ENCODE measurements at places on chromosomes 6 and 20.

GRCh38 chr6:139954463-139955071 is 580.1 kb upstream of the CITED2 start:
- H3K36me3 ChIP-seq = peaks cover 1% of the 10 kb centered on the region
- DNase-seq = no peak
- H3K27ac ChIP-seq = no peak overlapping the region
- peaks cover 3% of the 10 kb centered on the region for H3K4me1 ChIP-seq
- H3K4me3 ChIP-seq = no peak overlapping the region
- H3K27me3 ChIP-seq = no peaks in the 10 kb centered on the region

GRCh38 chr6:28927846-28928245 is 4.1 kb upstream of the TRIM27 start:
- H3K4me1 ChIP-seq = peaks cover 14% of the 10 kb centered on the region
- H3K4me3 ChIP-seq = no peak overlapping the region
- H3K36me3 ChIP-seq = no peaks in the 10 kb centered on the region
- H3K27me3 ChIP-seq = no peaks in the 10 kb centered on the region

- no peak for DNase-seq
- H3K36me3 ChIP-seq = no peaks in the 10 kb centered on the region
- H3K4me1 ChIP-seq = peaks cover 7% of the 10 kb centered on the region
- peaks cover 7% of the 10 kb centered on the region for H3K27me3 ChIP-seq
- H3K4me3 ChIP-seq = no peak overlapping the region
Observed at GRCh38 chr6:162177746-162178145, 549.8 kb downstream of the PRKN start.

- H3K36me3 ChIP-seq = peaks cover 17% of the 10 kb centered on the region
- no peak overlapping the region for H3K4me3 ChIP-seq
- H3K27me3 ChIP-seq = no peaks in the 10 kb centered on the region
- peaks cover 12% of the 10 kb centered on the region for H3K4me1 ChIP-seq
Observed at GRCh38 chr20:41501376-41501775, 116.8 kb downstream of the CHD6 start.

DNA sequence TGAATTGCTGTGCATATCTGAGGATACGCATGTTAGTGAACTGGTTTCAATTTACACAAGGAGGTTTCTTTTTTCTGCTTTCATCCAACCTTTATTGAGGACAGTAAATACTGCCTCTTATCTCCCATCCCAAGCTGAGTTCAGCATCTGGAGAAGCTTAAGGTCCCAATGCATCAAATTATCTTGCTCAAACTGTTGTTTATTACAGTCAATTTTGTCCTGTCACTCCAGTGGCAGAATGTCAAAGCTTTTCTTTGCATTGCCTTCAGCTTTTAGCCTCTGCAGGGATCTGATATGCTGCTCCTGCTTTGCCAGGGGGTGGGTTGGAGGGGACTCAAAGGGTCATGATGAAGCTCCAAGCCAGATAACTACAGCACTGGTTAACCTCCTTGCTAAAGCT is 435.4 kb upstream of the SOX4 start:
- H3K27ac ChIP-seq = no peak overlapping the region
- DNase-seq = no peak
- H3K4me3 ChIP-seq = no peak overlapping the region
- no peaks in the 10 kb centered on the region for H3K27me3 ChIP-seq
- H3K4me1 ChIP-seq = peaks cover 32% of the 10 kb centered on the region
- H3K36me3 ChIP-seq = no peaks in the 10 kb centered on the region

DNA sequence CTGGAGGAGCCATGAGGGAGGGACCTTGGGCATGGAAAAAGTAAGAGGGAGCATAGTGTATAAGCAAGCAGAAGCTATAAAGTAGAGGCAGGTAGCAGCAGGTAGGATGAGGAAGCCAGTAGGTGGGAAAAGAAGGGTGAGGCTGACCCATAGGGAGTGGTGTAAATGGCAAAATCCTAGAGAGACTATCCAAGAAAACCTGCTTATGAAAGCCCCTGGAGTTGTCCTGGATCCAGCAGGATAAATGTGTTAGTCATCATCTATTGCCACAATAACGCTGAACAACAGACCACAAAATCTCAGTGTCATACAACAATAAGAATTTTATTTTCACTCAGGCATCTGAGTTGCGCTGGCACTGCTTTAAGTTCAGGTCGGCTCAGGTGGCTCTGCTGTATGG is 30.2 kb downstream of the CHD6 start:
- no peak overlapping the region for H3K27ac ChIP-seq
- H3K27me3 ChIP-seq = no peaks in the 10 kb centered on the region
- peaks cover 2% of the 10 kb centered on the region for H3K4me1 ChIP-seq

DNA sequence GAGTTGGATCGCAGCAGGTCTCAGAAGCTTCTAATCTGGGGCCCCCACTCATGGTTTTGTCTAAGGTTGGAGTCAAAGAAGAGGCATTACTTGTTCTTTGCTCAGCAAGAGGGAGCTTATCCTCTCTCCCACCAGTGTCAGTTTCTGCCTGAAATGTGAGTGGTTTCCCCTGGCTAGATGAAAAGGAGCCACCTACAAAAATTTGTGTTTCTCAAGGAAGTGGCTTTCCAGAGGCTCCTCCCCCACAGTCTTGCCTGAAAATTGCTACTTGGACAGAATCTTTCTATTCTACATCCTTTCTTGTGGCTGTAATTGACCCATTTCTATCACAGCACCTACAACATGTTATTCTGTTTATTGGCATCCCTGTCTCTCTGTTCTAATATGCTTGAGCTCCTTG is 37.9 kb downstream of the SCML4 start:
- no peak overlapping the region for H3K4me3 ChIP-seq
- DNase-seq = no peak
- no peaks in the 10 kb centered on the region for H3K36me3 ChIP-seq
- no peaks in the 10 kb centered on the region for H3K4me1 ChIP-seq

DNA sequence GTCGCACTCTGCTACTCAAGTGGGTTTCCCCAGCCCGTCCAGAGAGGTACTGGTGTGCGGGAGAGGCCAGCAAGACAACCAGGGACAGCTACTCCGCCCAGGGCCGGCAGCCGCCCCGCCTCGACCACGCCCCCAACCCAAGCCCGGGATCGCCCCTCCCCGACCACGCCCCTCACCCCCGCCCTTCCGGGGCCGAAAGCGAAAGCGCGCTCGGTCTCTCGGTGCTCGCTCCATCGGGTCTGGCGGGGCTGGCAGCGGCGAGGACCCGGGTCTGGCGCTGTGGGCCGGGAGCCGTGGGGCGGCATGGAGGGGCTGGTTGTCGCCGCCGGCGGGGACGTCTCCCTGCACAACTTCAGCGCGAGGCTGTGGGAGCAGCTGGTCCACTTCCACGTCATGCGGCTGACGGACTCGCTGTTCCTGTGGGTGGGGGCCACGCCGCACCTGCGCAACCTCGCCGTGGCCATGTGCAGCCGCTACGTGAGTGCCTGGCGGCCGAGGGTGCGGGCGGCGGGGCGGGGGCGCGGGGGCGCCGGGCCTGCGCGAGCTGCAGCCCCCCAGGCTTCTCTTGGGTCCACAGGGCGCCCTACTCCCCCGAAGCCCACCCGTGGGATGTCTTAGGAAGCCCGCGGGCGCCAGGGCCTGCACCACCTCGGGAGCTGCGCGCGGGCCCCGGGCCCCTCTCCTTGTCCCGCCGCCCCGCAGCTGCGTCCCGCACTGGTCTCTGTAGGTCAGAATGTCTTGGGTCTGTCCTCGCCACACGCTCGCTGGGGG is at the start of gene PSMG4:
PSMG4 (plus strand) TSS at position 228 of the 771 bp plus-strand sequence; CDS start at position 304, 76 bp downstream.
- H3K4me1 ChIP-seq = peaks cover 8% of the 10 kb centered on the region
- H3K4me3 ChIP-seq = peak within 1 kb of the TSS; percentile 94
- no peaks in the 10 kb centered on the region for H3K36me3 ChIP-seq
- DNase-seq = peak; percentile 96

DNA sequence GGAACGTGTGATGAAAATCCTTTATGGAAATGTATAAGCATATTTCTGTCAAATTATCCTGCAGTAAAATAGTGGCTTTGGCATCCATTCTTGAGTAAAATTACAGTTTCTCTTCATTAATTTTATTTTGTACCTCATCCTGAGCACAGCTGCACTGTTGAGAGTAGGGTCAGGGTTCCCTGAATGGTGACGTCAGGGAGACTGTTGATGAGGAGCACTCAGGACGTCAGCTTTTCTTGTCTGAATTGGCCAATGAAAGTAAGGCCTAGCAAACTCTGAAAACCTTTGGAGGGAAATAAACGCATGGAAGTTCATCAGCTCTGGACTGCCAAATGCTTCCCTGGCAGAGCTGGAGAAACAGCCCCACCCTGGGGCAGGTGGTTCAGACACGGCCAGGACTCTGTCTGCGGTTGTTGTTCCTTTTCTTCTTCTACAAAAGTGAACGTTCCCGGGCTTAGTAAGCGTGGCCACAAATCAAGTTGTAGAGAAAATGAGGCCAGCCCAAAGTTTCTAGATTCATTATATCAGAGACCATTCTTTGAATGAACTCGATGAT is 179.7 kb upstream of the EXOC2 start:
- H3K36me3 ChIP-seq = no peaks in the 10 kb centered on the region
- peaks cover 10% of the 10 kb centered on the region for H3K27me3 ChIP-seq
- H3K27ac ChIP-seq = no peak overlapping the region
- H3K4me3 ChIP-seq = no peak overlapping the region

DNA sequence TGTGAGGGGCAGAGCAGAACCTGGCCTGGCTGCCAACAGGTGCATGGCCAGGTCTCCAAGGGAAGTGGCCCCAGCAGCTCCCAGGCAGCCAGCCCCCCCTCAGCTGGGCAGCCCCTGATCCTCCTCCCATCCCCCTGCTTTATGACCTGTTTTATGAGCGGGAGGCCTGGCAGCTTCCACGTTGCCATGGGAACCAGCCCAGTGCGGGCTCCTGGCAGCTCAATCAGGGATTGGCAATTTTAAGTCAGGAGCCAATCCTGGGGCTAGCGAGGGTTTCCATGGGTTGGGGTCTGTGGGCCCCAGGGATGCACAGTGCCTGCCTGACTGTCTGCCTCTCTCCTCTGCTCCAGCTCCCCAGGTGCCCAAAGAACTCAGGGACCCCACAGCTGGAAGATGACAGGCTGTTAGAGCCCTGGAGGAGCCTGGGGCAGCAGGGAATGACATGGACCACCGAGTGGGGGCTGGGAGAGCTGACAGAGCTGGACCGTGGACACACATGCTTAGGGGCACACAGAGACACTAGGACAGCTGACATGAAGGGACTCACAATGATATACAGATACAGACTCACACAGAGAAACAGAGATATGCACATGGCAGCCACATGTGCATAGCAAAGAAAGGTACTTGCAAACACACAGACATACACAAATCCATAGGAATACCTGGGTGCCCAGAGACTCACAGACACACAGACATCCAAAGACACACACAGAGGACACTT is 56.5 kb upstream of the SIRPA start:
- H3K4me3 ChIP-seq = no peak overlapping the region
- H3K27me3 ChIP-seq = peaks cover 28% of the 10 kb centered on the region
- H3K4me1 ChIP-seq = peaks cover 2% of the 10 kb centered on the region
- no peak for DNase-seq
- no peaks in the 10 kb centered on the region for H3K36me3 ChIP-seq

- no peaks in the 10 kb centered on the region for H3K27me3 ChIP-seq
- H3K27ac ChIP-seq = no peak overlapping the region
- H3K36me3 ChIP-seq = no peaks in the 10 kb centered on the region
- H3K4me1 ChIP-seq = peaks cover 3% of the 10 kb centered on the region
- H3K4me3 ChIP-seq = no peak overlapping the region
Observed at GRCh38 chr20:9051508-9051907, 17.4 kb upstream of the PLCB4 start.

Measured in progenitor cell of endocrine pancreas (in vitro differentiated cells).